ENCODE measurements at places on chromosomes 16 and 17. TPM values are rescaled to one million over a fixed set of nuclear protein-coding genes. Genes with fewer than 3 reads are reported as not detected.
A peak's percentile ranks its signal among the peaks of the same experiment; 100 is the strongest.

Gene ST6GALNAC2
- total RNA-seq, result not detected

Gene AATK
- total RNA-seq, result 1.1 TPM

Gene DHX58
- 72.9 TPM for total RNA-seq

DNA sequence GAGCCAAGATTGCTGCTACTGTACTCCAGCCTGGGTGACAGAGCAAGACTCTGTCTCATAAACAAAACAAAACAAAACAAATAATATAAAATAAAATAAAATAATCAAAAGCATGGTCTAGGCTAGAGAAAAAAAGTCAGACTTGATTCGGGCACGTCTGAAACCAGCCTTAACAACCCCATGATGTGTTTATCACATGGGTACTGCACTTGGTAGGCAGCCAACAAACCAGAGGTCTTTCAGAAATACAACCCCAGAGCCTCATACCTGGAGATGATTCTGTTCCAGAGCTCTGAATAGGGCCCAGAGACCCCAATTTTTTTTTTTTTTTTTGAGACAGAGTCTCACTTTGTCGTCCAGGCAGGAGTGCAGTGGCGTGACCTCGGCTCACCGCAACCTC is 9.6 kb upstream of the HAPSTR1 start:
- no peak for DNase-seq

- no peak for DNase-seq
Measured at GRCh38 chr17:79646721-79647455, 36.0 kb upstream of the RBFOX3 start.

DNA sequence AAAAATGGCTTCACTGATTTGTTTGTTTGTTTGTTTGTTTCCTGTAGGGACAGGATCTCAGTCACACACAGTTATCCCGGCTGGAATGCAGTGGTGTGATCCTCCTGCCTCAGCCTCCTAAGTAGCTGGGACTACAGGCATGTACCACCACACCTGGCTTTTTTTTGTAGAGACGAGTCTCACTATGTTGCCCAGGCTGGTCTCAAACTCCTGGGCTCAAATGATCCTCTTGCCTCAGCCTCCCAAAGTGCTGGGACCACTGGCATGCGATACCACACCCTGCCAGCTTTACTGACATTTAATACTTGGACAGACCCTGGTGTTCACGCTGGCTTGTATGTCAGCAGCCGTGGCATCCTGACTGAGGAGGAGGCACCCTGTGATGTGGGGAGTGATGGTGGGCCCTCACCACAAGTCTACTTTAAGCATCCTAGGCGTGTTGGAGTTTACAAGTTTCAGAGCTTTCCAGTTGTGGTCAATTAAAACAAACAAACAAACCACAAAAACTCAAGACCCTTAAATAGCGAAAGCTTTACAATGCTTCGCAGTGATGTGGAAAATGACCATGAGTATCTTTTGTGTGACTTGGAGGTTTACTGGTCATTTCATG is 5.1 kb downstream of the ABCA3 start:
- peak; percentile 31 for DNase-seq

DNA sequence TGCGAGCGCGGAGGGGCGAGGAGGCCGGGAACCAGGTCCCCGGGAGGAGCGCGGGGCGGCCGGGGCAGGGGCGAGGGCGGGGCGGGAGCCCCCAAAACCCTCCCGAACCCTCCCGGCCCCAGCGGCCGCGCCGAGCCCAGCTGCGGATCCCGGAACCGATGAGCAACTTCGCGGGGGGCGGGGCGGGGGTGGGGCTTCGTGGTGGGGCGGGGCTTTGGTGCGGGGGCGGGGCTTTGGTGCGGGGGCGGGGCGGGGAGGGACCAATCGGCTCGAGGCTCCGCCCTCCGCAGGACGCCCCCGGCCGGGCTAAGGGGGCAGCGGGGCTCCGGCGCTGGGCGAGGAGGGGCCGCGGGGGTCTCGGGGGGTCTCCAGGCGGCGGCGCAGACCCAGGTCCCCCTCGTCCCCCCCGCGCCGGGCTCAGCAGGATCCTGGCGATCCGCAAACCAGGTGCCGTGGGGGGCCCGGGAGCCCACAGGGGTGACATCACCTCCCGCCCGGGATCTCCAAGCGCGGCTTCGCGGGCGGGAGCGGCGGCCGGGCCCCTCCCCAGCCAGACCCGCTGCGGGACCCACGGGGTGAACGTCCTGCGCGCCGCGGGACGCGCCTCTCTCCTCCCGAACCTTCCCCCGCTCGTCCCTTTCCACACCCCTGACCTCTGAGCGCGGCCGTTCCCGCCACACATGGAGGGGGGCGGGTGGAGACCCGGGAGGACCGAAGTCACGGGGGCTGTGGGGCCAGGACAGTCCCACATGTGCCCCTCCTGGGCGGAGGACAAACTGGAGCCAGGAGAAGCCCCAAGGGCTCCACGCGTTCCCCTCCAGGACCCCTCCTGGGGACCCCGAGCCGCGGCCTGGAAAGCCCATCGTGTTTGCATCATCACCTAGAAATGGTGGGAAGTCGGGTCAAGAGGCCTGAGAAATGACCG is at the start of gene ABR:
TSS of gene ABR (minus strand) at position 164 of the 925 bp plus-strand sequence. CDS start 254 bp downstream, outside the sequence.
- DNase-seq, result peak; percentile 59

DNA sequence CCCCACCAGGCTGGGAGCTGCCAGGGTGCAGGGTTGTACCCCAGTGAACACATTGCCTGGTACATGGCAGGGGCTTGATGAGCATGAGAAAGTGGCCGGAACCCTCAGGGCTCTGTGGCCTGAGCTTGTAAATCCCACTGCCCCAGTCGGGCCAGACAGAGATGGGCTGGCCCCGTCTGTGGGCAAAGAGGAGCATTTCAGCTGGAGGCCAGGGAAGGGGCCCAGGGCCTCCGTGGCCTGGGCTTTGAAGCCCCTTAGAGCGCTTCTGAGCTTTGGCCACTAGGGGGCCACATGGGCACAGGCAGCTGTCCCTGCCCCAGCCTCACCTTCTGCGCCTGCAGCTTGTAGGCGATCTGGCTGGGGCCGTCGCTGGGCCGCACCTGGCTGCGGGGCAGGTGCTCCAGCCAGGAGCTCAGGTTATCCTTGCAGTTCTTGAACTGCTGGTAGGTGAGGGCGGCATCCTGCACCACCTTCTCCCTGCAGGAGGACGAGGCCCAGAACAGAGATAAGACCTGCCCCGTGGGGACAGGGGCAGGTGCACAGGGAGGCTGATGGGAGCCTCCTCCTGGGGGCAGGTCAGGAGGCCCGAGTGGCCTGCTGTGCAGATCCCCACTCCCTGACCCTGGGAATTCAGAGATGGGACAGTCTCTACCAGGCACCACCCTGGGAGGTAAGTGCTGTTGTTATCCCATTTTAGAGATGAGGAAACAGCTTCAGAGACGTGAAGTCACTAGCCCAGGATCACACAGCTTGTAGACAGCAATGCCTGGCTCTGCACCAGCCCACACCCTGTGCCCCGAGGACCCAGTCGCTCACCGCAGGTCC is 12.8 kb downstream of the EVPL start:
- DNase-seq, result peak; percentile 84

DNA sequence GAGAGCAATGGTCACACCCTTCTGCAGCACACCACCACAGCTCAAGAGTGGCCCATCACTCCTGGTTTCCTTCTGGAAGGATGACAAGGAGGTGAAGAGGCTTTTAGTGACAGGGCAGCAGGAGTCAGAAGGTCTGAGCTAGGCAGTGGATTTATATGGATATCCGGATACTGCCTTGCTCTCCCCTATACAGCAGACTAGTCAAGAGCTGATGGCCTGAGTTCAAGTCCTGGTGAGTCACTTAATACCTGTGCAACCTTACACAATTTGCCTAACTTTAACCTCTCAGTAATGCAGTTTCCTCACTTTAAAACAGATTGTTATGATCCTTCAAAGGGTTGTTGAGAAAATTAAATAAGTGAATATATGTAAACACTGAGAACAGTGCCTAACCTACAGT is 22.9 kb downstream of the MYO18A start:
- no peak for DNase-seq

- DNase-seq, result no peak
Measured at GRCh38 chr16:13863075-13863765, 56.7 kb upstream of the ERCC4 start.
